HFFc6 (cell line): ENCODE measurements at places on chromosomes 7 and 10. TPM values are rescaled to one million over a fixed set of nuclear protein-coding genes. Genes with fewer than 3 reads are reported as not detected.

GRCh38 chr7:80833289-80834268, 85.3 kb downstream of the SEMA3C start:
- peak; percentile 50 for DNase-seq

- no peak for DNase-seq
Observed at GRCh38 chr10:103845972-103846371, 9.4 kb downstream of the SH3PXD2A start.

DNA sequence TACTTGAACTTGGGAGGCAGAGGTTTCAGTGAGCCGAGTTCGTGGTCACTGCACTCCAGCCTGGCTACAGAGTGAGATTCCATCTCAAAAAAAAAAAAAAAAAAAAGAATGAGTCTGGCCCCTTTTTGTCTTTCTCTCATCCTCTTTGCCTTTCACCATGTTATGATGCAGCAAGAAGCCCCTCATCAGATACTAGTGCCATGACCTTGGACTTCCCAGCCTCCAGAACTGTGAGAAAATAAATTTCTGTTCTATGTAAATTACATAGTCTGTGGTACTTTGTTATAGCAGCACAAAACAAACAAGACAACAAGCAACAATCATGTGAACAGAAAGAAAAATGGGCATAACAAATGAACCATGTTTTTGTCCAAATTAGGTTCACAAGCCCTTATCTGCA, 2.3 kb upstream of the DBNL start:
- no peak for DNase-seq

GRCh38 chr7:155007947-155008346, 5.0 kb upstream of the PAXIP1 start:
- no peak for DNase-seq

DNA sequence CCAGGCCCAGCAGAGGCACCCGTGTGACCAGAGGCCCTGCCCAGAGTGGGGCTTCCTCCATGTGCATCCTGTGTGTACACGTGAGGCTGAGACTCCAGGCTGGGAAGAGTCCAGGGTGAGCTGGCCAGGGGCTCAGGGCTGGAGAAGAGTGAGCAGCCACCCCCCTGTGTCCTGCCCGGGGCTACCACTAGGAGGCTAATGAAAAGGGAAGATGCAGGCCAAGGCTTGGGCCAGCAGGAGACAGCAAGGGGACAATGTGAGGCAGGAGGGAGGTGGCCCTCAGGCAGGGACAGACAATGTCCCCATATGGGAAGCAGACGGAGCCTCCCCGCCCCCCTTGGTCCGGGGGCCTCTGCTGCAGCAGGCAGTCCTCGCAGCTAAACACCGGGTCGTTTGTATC, 102.0 kb downstream of the HIF1AN start:
- peak; percentile 16 for DNase-seq

DNA sequence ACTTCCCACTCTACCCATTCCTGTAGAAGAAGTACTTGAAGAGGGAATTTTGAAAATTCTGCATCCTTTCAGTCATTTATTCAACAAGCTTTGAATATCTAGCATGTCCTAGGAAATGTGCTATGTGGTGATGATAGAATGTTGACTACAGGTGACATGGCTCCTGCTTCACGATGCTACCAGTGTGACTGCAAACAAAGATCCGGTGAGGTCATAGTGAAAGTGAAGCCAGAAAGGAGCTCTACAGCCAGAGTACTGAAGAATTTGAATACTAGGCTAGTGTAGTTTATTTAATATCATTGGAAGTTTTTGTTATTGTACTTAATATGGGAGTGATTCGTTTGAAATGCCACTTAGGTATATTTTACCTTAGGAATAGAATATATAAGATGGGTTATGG, 348.1 kb downstream of the TFEC start:
- no peak for DNase-seq

The FAM170B gene
- not detected in 2 replicates for total RNA-seq

The SLC29A3 gene
- 2.2 to 4.4 TPM (median 3.1 TPM) in 3 replicates for total RNA-seq

The MINDY3 gene
- 24.8 to 29.4 TPM (median 28.7 TPM) in 3 replicates for total RNA-seq

The THAP5 gene
- total RNA-seq, result 20.6 to 24.3 TPM (median 22.0 TPM) in 3 replicates
